ENCODE measurements at places on chromosomes 7 and 10.
A peak's percentile ranks its signal among the peaks of the same experiment; 100 is the strongest.

DNA sequence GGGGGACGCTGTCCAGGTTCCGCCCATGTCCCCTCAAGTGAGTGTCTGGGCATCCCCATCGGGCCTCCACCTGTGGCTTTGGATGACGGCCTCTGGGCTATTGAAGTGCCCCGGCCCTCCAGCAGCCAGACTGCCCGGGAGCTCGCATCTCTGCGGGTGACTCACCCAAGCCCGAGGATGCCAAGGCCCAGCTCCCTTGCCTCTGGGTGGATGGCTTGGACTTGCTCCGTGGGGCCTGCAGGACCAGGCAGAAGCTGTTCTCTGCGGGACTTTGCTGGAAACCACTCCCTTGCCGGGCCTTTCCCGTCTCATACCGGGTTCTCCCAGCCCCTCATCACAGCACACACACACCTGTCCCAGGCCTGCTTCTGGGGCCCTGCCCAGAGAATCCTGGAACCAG lies 22.4 kb downstream of the DPYSL4 start:
- DNase-seq, result no peak

- DNase-seq, result no peak
Measured at GRCh38 chr10:121654021-121654545, 55.8 kb upstream of the FGFR2 start.

GRCh38 chr10:68165643-68166042 lies 56.4 kb downstream of the MYPN start:
- no peak for DNase-seq

GRCh38 chr7:7054252-7054830 lies 128.0 kb upstream of the C1GALT1 start:
- no peak for DNase-seq

DNA sequence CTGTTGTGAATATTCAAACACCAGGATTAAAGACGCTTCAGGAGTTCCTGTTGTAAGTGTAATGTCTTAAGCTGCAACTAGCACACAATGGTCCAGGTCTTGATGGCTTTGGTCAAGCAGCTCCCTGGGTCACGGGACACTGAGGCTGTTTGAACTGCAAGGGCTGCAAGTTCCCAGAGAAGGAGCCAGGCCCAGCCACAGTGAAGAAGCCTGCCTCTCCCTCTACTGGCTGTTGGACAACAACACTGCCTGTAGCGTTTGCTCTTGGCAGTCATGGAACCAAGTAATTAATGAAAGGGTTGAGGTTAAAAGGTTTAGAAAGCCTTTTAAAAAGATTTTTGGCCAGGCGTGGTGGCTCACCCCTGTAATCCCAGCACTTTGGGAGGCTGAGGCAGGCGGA lies 31.9 kb upstream of the GUSB start:
- DNase-seq, result no peak

DNA sequence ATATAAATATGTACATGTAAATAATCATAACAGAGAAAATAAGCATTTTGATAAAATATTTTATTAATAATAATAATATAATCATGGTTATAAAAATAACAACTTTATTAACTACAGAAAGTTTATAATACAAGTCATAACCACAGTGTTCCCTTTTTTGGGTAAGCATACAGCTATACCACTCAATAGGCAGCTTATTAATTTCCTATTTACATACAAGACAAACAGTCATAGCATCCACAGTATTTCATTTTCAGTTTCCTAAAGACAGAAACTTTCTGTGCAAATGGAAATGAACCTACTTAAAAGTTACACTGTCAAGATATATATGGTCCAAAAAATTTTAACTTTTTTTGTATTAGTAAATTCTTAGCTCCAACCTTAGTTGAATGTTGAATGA lies 70.9 kb downstream of the HGF start:
- DNase-seq, result no peak

DNA sequence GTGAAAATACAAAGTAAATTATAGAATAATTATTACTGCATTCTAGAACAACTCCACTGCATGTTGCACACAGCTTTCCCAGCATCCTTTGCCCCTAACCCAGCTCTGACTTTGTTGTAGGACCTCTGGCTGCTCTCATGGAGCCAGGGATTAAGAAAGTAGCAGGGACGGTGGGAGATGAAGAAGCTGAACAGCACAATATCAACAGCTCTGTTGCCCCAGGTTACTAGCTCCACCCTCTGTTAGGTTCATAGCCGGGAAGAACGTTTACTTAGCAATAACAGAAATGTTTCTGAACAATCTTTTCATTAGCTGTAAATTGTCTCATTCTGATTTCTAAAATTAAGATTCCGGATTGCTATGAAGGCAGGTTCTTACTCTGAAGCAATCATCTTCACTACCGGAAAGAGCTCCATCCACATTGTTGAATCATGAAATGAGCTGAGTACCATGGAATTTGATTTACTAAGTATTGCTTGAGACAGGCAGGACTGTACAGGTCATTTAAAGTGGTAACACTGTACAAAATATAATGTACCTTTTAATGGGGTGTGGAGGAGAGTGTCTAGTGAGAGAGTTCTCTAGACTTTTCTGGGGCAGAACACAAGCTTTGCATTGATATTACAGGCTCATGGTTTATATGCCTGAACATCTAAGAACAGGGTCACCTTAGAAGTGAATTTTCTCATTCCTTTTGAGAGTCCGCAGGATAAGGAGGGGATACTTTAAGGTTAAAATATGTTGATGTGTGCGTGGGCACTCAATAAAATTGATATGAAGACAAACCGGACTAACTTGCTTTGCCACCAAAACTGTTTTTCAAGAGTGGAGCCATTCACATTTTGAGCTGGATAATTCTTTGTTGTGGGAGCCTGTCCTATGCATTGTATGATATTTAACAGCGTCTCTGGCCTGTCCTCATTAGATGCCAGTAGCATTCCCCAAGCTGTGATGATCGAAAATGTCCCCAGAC lies 20.8 kb upstream of the RAB18 start:
- no peak for DNase-seq

GRCh38 chr10:79038841-79039201 lies 29.9 kb upstream of the ZMIZ1 start:
- no peak for DNase-seq

GRCh38 chr10:26438534-26439341 lies 597 bp downstream of the APBB1IP start:
- DNase-seq, result no peak

- DNase-seq, result no peak
Measured at GRCh38 chr10:80203835-80204676, 1.3 kb downstream of the ANXA11 start.

GRCh38 chr7:104296266-104296665 lies 32.1 kb upstream of the LHFPL3 start:
- DNase-seq, result no peak

DNA sequence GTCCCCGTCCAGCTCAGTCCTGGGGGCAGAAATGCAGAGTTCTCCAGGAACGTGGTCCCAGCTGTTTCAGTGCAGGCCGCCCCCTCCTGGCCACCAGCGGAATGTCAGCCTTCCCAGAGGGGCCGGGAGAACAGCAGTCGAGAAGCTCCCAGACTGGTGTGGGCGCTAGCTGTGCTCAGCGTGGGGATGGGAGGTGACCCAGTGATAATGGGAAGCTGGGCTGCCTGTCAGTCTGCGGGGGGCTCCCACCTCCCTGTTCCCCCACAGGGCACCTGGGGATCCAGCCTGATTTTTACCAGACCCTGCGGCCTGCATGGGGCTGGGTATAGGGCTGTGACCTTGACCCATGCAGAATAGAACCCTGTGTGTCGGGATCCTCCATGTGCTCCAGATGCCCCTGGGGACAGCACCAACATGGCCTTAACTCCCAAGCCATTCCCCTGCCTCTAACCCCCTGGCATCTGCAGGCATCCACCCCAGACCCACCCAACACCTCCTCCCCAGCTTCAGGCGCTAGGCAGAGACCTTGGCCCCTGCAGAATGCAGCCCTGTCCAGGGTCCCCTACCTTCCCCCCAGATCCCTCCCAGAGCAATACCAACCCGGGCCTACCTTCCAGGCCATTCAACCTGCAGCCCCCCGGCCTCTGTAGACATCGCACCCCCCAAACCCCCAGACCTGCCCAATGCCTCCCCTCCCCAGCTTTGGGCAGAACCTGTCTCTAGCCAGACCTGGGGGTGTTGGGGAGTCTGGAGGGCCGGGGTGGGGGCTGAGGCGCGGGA lies 880 bp upstream of the ELN start:
- no peak for DNase-seq

GRCh38 chr10:128416231-128416630 lies 290.0 kb upstream of the MKI67 start:
- DNase-seq, result no peak

DNA sequence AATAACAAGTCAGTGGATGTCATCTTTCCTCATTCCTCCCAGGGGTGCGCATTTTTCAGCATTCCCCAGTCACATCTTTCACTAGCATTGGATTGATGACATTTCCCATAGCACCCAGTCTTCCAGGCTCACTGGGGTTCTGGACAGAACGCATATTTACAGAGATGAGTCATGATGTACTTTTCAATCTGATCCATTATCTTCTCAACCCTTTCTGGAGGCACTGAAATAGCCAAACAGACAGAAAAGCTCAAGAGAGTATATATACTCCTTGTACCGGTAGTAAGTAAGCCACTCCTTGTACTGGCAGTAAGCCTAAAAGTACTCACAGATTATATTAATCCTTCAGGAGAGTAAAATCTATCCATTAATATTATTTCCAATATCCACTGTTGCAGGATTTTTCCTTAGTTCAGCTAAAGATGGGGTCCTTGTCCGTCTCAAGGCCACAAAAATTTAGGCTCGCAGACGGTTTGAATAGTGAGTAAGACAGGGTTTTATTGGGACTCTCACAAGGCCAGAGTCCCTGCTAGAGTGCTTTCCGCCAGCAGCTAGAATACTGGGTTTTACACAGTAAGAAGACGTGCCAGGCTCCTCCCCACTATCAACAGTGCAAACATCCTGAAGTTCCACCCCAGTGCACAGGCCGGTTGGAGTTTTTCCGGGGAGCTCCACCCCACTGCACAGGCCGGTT lies 60.8 kb downstream of the MDH2 start:
- no peak for DNase-seq

GRCh38 chr10:58220769-58221451 lies 46.8 kb downstream of the IPMK start:
- DNase-seq, result peak; percentile 27

DNA sequence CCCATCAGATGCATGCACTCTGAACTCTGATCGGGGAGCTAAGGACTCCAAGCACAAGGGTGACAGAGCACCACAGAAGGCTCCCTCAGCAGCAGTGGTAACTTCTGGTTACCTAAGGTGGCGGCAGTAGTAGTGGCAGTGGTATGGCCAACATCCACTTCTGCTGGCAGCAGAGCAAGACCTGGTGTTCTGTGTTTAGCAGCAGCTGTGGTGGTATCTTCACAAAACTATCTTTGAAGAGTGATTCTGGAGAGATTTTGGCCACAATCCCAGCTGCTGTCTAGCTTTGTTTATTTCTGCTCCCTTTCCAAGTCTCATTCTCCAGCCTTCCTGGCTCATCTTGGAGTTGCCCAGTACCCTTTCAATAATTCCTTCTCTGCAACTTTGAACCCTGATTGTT lies 102.4 kb upstream of the LRGUK start:
- DNase-seq, result no peak

GRCh38 chr10:28774051-28774995 lies 97.0 kb downstream of the BAMBI start:
- DNase-seq, result no peak

- no peak for DNase-seq
Measured at GRCh38 chr7:83658126-83658525, 9.2 kb upstream of the SEMA3E start.

- no peak for DNase-seq
Measured at GRCh38 chr10:44330431-44330830, 54.5 kb downstream of the CXCL12 start.

GRCh38 chr7:105136221-105136620 lies 122.2 kb downstream of the KMT2E start:
- DNase-seq, result no peak

DNA sequence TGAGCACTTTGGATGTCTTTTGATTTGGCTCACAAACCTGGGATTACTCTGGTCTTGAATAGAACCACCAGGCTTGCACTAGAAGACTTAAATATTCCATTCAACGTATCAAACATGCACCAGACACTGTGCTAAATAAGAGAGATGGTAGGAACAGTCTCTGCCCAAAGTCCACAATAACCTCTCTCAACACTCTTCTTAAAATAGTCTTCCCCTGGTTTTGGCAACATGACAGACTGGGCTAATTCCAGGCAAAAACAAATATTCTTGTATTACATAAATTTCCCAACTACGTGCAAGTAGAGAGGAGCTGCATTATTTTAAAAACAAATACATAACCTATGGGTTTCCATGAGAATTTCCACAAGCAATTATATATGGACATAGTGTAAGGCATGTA lies 64.8 kb upstream of the PAPSS2 start:
- no peak for DNase-seq

DNA sequence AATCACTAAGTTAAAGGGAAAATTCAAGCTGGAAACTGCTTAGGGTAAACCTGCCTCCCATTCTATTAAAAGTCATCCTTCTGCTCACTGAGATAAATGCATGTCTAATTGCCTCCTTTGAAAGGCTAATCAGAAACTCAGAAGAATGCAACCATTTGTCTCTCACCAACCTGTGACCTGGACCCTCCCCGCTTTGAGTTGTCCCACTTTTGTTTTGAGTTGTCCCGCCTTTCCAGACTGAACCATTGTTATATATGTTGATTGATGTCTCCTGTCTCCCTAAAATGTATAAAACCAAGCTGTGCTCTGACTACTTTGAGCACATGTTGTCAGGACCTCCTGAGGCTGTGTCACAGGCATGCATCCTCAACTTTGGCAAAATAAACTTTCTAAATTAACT lies 378.4 kb downstream of the KIF20B start:
- DNase-seq, result no peak

- no peak for DNase-seq
Measured at GRCh38 chr10:99870123-99870730, 87.8 kb downstream of the ABCC2 start.

DNA sequence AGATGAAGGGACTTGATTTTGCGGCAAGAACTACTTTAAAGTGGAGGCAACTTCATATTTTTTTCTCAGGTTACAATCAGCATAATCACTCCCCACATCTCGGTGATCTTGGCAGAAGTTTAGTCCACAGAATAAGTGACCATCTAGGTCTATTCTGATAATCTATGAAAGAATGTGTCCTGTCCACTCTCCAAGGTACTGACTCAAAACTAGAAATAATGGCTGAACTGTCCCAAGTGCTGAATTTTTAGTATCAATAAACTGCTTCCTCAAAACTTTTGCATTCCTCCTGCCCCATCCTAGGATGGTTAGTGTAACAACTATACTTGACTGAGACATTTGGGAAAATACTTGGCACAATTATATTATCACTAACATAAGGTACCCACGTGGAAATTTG lies 10.9 kb upstream of the CHRM2 start:
- no peak for DNase-seq

DNA sequence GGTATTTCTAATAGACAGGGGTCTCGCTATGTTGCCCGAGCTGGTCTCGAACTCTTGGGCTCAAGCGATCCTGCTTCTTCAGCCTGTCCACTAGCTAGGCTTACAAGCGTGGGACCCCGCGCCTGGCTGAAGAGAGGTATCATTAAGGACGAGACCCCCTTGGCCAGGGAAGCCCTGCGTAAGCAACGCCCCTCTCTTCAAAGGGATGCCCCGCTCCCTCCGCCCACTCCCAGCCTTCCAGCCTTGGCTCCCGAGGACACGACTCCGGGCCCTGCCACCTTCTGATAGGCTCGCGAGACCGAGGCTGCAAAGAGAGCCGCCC lies 220 bp upstream of the ZKSCAN5 start:
- no peak for DNase-seq

- DNase-seq, result no peak
Measured at GRCh38 chr10:12980713-12981306, 20.7 kb downstream of the CCDC3 start.

- DNase-seq, result no peak
Measured at GRCh38 chr10:97548828-97549455, 23.6 kb upstream of the ANKRD2 start.
